Omental fat pad (tissue), 4 donors: ENCODE measurements at places on chromosomes 7 and 10.
A peak's percentile ranks its signal among the peaks of the same experiment; 100 is the strongest.

- no peak for DNase-seq
Measured at GRCh38 chr10:2137549-2138174, 400.3 kb upstream of the ADARB2 start.

DNA sequence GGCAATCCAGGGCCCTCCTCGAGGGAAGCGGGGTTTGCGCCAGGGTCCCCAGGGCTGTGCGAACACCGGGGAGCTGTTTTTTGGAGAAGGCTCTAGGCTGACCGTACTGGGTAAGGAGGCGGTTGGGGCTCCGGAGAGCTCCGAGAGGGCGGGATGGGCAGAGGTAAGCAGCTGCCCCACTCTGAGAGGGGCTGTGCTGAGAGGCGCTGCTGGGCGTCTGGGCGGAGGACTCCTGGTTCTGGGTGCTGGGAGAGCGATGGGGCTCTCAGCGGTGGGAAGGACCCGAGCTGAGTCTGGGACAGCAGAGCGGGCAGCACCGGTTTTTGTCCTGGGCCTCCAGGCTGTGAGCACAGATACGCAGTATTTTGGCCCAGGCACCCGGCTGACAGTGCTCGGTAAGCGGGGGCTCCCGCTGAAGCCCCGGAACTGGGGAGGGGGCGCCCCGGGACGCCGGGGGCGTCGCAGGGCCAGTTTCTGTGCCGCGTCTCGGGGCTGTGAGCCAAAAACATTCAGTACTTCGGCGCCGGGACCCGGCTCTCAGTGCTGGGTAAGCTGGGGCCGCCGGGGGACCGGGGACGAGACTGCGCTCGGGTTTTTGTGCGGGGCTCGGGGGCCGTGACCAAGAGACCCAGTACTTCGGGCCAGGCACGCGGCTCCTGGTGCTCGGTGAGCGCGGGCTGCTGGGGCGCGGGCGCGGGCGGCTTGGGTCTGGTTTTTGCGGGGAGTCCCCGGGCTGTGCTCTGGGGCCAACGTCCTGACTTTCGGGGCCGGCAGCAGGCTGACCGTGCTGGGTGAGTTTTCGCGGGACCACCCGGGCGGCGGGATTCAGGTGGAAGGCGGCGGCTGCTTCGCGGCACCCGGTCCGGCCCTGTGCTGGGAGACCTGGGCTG lies 26.0 kb downstream of the PRSS2 start:
- no peak for DNase-seq

DNA sequence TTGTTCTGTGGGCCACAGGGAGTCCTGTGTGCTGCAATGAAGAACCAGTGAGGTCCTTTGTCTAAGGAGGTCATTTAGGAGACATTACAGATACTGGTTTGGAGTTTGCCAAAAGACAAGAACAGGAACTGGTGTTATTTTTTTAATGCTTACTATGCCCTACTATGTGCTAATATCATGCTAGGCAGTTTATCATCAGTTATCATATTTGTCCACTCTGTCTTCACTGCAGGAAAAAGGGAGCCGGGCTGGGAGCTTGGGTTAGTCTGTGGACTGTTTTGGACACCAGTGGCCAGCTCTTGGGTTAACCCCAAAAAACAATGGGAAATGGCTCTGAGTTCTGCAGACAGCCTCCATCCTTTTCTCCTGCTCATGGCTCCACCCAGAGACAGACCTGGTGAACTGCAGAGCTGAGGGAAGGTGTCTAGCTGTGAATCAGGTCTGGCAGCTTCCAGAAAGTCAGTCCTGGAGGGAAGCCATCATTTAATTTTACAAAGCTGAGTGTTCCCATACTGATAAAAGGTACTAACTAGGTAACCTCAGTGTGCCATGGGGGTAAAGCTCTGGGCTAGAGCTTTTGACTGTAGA lies 101.2 kb upstream of the ZNF746 start:
- no peak for DNase-seq

DNA sequence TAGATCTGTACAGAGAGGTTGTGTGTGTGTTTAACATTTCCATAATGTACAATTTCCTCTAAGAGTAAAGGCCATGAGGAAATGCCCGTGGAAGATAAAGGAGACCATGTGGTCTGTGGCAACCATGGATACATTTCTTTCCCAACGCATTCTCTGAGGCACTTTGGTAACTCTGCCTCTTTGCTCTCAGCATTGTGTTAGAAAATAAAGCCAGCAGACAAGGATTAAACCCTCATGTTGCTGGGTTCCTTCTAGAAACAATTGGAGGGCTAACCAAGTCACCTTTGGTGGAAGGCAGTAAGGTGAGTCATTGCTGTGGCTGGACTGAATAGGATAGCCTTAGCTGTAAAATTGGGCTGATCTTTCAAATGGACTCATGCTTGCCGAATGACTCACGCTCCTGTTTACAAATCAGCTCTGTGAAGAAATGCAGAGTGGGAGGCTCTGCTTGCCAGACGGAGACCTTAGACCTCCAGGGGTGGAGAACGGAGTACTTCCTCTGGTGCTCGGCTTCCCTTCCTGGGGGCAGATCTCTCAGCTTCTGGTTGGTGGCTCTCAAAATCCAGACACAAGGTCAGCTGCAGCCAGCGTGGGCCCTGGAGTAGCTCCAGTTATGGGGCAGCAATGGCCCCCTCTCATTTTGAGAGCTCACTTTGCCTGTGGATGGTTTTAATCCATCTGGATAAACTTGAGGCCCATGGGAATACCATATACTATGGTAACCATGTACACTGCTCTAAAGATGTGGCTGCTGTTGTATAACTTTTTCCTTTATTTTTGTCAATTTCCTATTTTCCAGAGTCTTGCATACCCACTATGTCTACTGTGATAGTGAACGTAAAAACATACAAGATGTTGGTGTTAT lies 137.3 kb downstream of the TCF7L2 start:
- DNase-seq = peak; percentile 66

- DNase-seq = no peak
Measured at GRCh38 chr10:116875897-116876296, 26.6 kb downstream of the ENO4 start.

DNA sequence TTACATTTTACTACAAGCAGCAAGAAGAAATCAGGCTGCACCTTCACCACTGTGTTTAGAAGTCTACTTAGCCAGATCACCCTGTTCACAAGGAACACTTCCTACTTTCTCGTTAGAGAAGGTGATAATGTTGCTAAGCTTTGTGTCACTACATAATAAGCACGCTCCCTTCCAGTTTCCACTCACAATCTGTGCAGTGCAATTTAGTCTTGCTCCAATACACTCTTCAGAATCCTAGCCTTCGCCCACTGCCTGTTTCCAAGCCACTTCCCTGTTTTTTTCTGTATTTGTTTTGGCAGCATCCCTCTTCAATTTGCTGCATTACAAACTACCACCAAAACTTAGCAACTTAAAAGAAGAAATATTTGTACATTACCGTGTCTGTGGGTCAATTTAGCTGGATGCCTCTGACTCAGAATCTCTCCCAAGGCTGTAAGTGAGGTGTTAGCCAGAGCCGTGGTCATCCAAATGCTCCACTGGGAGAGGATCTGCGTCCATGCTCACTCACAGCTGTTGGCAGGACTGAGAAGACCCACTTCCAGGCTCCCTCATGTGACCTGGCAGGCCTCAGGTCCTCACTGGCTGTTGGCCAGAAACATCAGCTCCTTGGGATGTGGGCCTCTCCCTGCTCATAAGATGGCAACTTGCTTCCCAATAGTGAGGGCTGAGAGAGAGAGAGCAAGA lies 110.4 kb downstream of the PON1 start:
- peak; percentile 41 for DNase-seq

GRCh38 chr10:99782447-99783286 lies at the start of gene ABCC2:
Gene ABCC2, plus strand, starts transcription at chr10:99782640. Its CDS starts 205 bp downstream, at chr10:99782845.
- DNase-seq = no peak

DNA sequence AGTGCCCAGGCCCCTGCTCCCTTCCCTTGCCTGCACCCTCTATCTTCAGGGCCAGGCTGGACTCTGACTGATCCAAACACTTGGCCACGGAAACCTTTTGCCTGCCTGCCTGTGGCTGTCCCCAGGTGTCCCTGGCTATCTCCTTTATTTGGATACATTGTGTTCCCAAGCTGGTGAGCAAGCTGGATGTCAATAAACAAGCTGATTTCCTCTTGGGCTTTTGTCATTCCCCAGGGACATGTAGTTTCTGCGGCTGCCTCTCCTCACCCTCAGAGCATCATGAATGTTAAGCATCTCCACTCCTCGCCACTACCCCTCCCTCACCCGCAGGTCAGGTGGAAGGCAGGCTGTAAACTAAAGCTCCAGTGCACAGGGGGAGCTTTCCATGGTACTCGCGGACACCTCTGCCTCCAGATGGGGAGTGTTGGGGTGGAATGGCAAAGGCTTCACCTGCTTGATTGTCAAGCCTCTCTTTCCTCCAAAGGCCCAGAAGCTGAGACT lies 6.9 kb downstream of the GHRHR start:
- DNase-seq = no peak

- no peak for DNase-seq
Measured at GRCh38 chr7:108104324-108104723, 25.8 kb downstream of the LAMB4 start.

- DNase-seq = no peak
Measured at GRCh38 chr10:98238391-98238790, 29.6 kb downstream of the LOXL4 start.

DNA sequence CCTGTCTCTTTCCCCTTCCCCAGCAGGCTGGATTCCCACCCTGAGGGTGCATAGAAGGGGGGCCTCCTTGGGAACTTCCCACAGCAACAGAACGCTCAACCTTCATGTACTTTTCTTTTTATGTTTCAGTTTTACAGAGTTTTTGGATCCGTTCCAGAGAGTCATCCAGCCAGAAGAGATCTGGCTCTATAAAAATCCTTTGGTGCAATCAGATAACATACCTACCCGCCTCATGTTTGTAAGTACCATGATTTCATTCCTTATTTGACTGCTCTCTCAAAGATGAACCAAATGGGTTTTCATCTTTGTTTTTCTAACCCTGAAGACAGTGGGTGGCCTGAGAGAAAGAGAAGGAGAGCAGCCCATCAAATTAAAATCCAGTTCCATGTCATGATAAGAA lies 46.7 kb downstream of the PLPP4 start:
- no peak for DNase-seq

DNA sequence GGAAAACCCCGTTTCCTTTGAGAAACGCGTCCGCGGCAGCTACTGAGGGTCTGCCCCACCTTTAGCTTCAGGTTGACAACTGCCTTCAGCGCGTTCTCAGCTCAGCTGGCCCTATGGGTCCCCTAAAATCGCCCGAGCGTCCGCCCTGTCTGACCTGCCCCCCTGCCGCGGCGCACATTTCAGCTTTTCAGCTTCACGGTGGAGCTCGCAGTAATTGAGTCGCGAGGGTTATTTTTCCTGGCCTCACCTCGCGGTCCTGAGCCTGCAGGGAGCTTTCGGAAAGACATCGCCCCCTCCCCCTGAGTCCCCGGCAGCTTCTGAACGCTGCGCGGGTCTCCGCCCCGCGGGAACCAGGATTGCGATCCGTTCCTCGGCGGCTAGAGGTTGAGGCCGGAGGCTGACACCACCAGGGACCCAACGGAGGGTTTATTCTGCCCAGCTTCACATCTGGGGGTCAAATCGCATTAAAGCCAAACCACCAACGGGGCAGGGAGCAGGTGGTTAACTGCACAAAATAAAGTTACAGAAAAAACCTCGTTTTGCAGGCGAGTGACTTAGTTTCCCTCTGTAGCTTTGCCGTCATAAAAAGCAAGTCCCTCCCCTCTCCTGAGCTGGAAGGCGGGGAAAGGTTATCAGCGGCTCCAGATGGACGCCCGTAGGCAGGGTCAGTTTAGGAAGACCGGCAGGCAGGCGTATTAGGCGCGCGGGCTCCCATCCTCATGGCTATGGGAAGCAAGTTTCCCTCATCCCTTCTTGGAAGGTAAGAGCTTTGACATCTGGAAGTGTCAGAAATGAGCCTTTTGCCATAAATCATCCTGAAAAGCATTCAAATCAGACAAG lies 11.0 kb downstream of the TWIST1 start:
- no peak for DNase-seq

DNA sequence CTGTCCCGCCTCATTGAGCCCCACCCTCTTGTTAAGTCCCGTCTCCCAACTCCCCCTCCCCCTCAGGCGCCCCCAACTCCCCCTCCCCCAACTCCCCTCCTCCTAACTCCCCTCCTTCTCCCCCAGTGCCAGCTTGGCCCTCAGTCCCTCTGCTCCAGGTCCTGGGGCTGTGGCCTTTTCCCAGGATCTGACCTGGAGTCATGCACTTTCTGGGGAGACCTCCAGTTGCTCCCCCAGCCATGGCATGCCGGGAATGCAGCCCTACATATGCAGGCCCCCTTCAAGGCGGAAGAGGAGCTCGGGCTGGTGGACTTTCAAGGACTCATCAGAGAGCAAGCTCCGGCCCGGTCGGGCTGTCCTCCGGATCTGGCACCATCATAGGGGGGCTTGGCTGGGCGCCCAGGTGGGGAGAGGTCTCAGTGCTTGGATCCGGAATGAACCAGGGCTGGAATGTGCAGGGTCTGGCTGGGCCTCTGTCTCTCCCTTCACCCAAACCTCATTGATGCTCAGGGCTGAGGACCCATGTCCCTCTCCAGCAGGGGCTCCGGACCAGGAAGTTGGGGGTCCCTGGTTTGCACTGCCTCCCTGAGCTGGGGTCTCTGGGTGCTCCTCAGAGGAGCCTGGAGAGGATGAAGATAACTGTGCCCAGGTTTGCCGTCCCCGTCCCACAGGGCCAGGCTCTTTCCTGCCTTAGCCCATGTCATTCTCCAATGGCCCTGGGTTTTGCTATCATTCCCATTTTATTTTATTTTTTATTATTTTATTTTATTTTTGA lies 41.1 kb downstream of the TMEM270 start:
- peak; percentile 15 for DNase-seq

DNA sequence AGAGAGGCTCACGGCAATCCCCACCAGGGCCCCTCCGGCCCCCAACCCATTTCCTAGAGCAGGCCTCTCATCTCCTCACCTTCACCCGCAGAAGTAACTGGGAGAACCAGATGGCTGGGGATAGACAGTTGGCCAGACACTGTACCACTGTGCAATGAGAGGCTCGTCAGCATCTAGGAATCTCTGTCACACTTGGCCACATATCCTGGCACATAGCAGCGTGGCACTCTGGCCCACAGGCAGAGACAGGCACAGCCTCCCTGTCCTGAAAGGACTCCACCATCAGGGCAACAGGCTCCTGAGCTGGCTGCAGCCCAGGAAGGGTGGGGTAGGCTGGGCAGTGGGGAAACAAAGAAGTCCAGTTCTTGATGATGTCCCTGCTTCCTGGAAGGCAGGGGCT lies 45.8 kb downstream of the C10orf143 start:
- no peak for DNase-seq

- no peak for DNase-seq
Measured at GRCh38 chr7:135273581-135273980, 39.9 kb downstream of the STRA8 start.
